ENCODE measurements at places on chromosomes 5 and 9.
A peak's percentile ranks its signal among the peaks of the same experiment; 100 is the strongest.

DNA sequence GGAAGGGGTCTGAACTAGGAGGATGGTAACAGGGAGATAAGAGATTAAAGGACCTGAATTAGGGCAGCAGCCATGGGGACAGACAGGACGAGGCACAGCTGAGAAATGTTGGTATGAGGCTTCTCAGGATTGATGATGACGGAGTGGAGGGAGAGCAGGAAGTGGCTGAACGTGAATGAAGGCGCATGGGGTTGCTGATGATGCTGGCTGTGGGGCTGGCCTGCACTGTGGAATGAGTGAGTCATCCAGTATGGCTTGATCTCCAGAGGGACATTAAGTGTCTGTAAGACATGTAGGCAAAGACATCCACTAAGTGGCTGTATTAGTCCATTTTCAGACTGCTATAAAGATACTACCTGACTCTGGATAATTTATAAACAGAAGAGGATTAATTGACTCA lies 256.4 kb downstream of the ICE1 start:
- DNase-seq = no peak

GRCh38 chr9:120109242-120109641 lies 470.7 kb downstream of the CDK5RAP2 start:
- DNase-seq = no peak

DNA sequence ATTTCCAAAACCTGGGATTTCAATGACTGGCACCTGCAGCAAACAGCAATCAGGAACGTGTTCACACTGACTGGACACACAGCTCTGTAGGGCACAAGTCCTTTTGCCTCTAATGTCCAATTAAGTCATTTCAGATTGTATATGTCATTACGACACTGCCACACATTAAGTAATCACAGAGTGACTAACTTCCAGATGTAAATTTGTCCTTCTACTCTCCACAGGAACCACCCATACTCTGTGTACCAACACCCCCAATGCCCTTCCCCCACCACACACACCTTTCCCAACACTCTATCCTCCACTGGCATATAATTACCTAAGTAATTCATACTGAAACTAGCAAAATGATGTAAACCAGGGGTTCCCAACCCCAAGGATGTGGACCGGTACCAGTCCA lies 30.5 kb downstream of the LARS1 start:
- no peak for DNase-seq

DNA sequence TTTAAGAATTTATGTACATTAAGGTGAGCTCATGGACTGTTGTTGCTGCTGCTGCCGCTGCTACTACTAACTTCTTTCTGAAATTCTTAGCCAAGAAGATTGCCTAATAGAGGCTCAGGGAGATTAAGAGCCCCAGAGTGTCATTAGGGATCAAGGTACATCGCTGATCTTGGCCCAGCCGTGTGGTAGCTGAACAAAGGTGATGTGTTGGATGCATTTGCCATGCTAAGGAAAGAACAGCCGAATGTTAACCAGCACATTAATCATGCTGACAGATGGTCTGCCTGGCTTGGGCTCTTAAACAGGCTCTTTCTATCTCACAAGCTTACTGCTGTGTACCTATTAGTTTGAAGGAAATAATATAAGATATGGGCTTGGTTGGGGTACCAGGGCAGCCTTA lies 137.1 kb downstream of the KCTD16 start:
- DNase-seq = no peak

- DNase-seq = no peak
Measured at GRCh38 chr9:137253717-137254623, 1.2 kb upstream of the NELFB start.

GRCh38 chr9:69223605-69224004 lies 49.5 kb downstream of the TJP2 start:
- peak; percentile 69 for DNase-seq

GRCh38 chr5:16685069-16685468 lies 68.3 kb upstream of the RETREG1 start:
- DNase-seq = no peak

DNA sequence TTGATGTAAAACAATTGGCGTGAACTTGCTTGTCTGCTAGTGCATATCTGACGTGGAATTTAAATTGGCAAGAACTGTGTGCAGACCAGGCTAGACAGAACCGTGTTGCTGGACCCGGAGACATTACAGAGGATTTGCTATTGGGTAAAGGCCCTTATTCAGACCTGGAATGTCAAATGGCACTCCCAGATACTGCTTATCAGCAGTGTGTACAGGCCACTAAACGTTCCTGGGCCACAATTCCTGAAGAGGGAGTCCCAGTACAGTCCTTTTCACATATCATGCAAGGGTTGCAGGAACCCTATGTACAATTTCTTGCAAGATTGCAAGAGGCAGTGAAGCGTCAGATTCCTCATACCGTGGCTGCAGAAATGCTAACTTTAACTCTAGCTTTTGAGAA lies 13.5 kb upstream of the MCCC2 start:
- no peak for DNase-seq

- DNase-seq = no peak
Measured at GRCh38 chr9:11749396-11749795, 943.8 kb upstream of the TYRP1 start.

- no peak for DNase-seq
Measured at GRCh38 chr5:36264202-36264760, 22.6 kb upstream of the NADK2 start.

DNA sequence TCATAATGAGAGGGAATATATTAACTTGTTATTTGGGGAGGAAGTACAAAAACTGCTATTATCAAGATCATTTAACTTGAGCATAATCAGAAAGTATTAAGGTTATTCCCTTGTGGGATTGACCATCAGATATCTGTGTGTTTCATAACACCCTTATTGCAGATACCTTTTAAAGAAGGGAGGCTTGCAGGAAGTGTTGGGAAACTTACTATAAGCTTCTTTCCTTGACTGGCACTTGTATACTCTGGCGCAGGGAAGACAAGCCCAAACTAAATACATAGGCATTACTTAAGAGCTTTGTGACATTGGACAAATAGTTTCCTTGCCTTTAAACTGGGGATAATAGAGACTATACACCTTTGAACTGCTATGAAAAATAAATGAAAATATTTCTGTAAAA lies 50.9 kb downstream of the PIK3R1 start:
- no peak for DNase-seq

Measured in fibroblast of skin of abdomen (primary cell).